Stimulated activated CD4-positive, alpha-beta T cell treated with anti-CD3 and anti-CD28 coated beads, Interleukin-2, amount 100 ng/mL, for 24 hours (primary cell): ENCODE measurements at places on chromosomes 13 and 19.
A peak's percentile ranks its signal among the peaks of the same experiment; 100 is the strongest.

GRCh38 chr13:49833402-49833801 lies 40.9 kb upstream of the KPNA3 start:
- no peak for DNase-seq

- DNase-seq, result no peak
These were observed 51.3 kb downstream of the SUCLA2 start for GRCh38 chr13:47949799-47950198.

GRCh38 chr13:37194428-37194861 lies 89.0 kb upstream of the CSNK1A1L start:
- no peak for DNase-seq

DNA sequence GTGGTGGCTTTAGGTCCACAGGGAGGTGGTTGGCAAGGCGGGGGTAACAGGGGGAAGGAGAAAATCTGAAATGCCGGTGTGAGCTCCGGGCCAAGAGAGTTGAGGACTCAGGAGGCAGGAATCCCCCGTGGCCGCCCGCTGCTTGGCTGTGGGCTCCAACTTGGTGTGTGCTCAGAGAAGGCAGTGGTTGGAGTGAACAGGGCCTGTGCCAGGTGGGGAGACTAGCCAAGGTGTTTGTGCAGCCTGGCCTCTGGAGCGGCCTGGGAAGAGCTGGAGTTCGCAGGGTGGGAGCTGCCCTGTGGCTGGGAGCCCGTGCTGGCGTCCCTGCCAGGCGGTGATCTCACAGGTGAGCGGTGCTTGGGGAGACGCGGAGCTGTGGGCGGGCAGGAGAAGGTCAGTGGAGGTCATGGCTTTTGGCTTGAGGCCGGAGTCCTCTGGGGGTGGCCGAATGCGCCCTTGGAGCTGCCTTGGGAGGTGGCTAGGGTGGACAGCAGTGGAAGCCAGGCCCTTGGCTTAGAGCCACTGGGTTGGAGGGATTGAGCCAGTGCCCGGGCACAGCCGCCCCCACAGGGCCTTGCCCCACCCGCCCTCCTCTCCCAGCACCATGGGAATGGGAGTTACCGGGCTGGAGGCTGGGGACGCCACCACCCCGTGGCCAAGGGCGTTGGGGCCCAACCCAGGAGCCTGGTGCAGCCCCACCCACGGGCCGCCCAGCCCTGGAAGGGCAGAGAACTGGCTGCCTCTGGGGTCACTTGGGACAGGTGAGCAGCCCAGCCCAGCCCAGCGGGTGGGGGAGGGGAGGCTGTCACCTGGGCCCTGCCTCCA lies 7.1 kb upstream of the CIRBP start:
- DNase-seq, result no peak

- peak; percentile 64 for DNase-seq
These were observed 50.4 kb downstream of the MYO9B start for GRCh38 chr19:17125728-17126677.

GRCh38 chr13:44826591-44827350 lies 162.5 kb downstream of the NUFIP1 start:
- no peak for DNase-seq

DNA sequence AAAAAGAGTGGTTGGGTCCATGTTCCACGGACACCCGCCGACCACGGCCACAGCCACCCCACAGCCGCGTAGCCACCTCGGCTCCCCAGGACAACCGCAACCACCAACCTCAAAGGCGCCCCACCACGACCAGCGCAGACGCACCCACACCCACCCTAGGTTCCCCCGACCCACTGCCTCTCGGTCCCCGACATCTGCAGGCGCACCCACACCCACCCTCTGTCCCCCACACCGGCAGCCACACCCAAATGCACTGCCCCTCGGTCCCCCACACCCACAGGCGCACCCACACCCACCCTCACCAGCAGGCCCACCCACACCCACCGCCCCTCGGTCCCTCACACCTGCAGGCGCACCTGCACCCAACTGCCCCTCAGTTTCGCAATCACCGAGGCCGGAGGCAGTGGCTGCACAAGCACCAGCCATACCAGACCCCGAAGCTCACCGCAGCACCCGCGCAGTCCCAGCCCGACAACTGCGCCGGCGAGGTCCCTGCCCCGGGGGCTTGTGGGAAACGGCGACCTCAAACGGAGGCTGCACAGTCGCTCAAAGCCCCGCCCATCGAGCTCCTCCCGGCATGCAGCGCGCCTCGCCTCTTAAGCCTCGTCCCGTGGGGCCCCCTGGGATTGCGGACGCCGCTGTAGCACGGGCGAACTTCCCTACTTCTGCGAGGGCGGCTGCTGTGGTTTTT lies 18.3 kb downstream of the ZNF77 start:
- DNase-seq, result no peak
